ENCODE measurements at places on chromosomes 1 and 21.

DNA sequence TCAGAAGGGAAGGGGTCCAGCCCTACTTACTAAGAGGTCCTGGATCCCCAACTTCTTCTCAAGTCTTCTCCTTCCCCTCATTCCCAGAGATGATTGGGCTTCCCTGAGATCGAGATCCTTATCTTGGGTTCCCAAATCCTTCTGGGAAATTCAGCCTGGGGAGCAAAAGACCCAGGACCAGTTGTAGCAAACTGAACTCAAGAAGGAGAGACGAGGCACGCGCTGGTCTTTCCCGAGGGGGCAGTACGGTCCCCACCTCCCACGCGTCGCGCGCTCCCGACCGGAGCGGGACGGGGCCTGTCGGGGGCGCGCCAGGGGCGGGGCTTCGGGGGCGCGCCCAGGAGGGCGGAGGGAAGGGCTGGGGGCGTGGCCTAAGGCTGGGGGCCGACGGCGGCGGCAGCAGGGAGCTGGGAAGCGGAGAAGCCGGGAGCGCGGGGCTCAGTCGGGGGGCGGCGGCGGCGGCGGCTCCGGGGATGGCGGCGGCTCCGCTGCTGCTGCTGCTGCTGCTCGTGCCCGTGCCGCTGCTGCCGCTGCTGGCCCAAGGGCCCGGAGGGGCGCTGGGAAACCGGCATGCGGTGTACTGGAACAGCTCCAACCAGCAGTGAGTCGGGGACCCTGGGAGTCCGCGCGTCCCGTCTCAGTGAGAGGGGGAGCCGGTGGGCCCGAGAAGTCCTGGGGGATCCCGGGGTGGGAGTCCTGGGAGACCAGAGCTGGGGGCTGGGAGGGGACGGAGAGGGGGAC, at the start of gene EFNA3:
TSS of gene EFNA3 (plus strand) at position 369 of the 741 bp plus-strand sequence. CDS start at position 474, 105 bp downstream.
- no peak for DNase-seq

- no peak for DNase-seq
Measured at GRCh38 chr1:96034006-96034405, 687.6 kb upstream of the PTBP2 start.

GRCh38 chr1:156499842-156500542, 583 bp downstream of the MEF2D start:
- no peak for DNase-seq

- DNase-seq = no peak
Measured at GRCh38 chr1:213286235-213286634, 235.2 kb downstream of the RPS6KC1 start.

DNA sequence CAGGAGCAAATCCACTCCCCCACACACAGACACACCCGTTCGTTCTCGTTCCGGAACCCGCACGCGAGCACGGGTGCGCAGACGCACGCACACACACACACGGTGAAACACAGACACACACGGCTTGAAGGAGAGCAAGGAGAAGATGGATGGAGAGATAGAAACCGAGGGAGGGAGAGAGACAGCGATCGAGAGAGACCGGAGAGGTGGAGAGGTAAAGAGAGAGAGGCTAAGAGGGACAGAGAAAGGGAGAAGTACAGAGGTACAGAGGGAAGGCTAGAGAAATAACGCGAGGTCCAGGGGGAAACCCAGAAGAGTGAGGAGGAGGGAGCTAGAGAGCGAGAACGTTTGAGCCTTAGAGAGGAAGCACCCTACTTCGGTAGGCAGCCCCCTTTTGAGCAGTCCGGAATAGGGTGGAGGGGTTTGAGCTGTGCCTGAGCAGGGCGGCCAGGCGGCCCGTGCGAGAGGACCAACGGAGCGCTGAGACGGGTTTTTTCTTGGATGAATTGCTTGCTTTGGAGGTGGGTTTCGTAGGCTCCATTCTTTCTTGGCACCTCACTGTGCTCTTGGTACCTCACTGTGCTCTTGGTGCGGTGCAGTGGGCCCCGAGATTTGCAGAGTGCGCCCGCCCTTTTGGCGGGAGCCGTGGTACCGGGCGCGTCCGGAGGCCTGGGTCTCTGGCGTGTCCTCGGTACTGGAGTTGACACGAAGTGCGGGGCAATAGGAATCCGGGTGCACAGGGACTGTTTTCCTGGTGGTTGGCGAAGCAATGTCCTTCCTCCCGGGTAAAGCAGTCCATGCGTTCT, 88.4 kb upstream of the RHOU start:
- DNase-seq = peak; percentile 17

- DNase-seq = no peak
Measured at GRCh38 chr1:229229137-229229720, 41.7 kb upstream of the RAB4A start.

GRCh38 chr1:191888996-191889622, 269.2 kb upstream of the RGS18 start:
- DNase-seq = no peak

- no peak for DNase-seq
Measured at GRCh38 chr21:41488080-41488479, 19.9 kb downstream of the TMPRSS2 start.

- no peak for DNase-seq
Measured at GRCh38 chr1:233509526-233509925, 104.4 kb upstream of the KCNK1 start.

DNA sequence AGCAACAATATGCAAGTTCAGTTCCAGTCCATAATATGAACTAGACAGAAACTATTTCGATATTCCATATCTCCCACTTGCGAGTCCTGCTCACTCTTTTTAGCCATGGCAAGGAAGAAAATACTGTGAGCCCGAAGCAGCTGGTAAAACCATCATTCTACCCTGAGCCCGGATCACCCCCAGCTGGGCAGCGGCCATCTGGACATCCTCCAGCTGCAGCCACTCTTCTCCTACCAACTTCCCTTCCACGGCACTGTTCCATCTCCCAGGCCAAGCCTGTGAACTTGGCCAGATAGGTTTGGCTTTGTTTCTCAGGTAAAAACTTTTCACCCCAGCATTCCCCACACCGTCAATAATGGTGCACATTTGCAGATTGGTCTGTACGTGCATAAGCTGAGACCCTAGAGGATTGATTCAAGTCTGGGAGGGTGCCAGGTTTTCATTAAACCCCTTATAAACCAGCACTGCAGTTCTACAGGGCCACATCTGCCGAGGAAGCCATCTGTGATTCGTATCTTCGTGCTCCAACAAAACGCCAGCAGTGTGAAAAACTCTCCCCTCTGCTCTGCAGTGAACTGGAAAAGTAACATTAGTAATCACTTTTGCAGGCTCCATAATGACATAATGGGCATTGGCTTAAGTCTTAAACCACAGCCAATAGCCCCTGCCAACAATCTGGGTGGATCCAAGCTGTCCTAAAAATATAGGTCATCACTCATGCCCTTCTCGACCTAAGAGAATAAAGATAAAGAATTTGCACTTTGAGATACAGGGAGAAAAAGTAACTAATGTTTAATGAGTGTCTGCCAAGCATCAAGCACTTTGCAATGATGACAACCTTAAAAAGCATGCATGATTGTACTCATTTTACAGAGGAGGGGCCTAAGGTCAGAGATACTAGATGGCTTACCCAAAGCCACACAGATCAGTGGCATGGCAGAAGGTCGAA, 205.1 kb downstream of the PLPP3 start:
- no peak for DNase-seq

DNA sequence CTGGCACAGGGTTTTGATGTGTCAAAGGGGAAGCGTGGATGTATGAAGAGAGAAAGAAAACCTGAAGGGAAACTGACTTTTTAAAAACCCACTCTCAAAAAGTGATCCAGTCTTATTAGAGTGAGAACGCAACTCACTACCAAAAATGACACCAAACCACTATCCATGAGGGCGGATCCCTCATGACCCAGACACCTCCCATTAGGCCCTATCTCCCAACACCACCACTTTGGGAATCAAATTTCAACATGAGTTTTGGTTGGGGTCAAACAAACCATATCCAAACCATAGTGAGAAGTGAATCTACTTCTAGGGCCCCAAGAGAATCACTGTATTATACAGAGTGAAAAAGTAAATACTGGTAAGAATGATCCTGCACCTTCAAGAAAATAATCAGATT, 53.5 kb downstream of the FNBP1L start:
- no peak for DNase-seq

- no peak for DNase-seq
Measured at GRCh38 chr1:18320051-18320450, 160.7 kb upstream of the KLHDC7A start.

DNA sequence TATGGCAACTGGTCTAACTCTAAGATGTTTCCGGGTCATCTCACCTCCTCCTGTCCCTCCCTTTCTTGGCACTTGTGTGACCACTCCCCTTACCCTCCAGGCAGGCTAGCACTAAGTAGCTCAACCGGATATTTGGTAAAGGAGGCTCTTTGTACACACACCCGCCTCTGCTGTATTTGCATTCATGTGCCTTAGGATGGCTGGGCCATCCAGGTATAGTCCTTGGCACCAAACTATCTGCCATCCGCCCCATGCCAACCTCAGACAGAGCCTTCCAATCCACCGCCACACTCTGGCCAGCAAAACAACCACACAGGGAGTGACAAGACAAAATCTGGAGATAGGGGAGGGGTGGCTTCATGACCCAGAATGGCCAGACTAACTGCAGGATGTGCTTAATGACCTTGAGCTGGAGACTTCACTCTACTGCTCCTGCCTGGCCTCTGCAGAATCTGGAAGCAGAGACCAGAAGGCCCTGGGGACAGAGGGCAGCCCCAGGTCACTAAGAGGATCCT, 59.5 kb downstream of the CDK18 start:
- no peak for DNase-seq

DNA sequence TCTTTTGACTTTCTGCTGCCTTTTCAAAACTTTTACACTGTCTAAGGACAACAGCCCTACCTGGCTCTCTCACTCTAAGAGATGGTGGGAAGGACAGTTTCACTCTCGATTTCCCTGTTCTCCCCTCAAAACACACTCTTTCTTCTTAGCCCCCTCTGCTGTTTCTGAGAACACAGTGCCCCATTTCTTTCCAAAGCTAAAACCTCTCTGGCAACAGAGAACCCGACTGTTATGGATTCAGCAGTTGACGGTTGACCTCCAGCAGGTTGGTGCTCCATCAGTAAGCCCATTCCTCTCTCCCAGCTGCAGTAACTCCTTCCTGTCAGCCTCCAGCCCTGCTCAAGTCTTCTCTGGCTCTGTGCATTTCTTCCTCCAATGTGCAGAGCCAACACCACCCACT, 88.2 kb upstream of the ABCD3 start:
- no peak for DNase-seq

GRCh38 chr1:36641776-36642175, 159.1 kb upstream of the CSF3R start:
- DNase-seq = no peak

GRCh38 chr1:32066489-32066873, 6.3 kb upstream of the TMEM39B start:
- DNase-seq = peak; percentile 39

DNA sequence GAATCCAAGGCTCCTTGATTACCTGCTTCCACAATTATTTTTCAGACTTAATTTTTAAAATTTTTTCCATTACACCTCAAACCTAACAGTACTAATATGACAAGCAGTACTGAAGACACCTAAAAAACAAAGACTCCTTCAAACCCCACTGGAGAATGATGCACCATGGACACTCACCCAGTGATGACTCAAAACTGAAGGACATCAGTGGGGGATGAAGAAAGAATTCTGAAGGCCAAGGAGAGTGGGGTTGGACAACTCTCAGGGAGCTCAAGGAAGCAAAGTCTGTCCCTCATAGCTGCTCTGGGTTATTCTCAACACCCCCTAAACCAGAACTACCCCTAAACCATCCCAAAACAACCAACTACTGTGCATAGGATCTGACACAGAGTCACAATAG, 2.4 kb upstream of the ARHGAP29 start:
- no peak for DNase-seq

GRCh38 chr1:94309829-94310569, 72.6 kb upstream of the ARHGAP29 start:
- no peak for DNase-seq

DNA sequence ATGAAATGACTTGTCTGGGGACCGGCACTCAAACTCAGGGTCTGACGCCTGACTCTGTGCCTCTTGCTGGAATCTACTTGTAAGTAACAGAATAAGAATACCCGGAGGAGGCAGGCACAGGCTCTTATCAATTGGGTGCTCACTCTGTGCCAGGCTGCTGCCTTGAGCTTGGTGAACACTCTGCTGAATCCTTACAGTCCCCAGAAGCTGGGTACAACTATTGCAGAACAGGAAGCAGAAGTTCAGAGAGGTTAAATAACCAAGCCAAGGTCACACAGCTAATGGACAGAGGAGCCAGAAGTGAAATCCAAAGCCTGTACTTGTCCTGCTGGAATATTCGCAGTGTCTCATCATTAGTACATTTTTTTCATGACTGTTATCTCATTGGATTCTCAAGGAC, 86.0 kb downstream of the EPHB2 start:
- no peak for DNase-seq

DNA sequence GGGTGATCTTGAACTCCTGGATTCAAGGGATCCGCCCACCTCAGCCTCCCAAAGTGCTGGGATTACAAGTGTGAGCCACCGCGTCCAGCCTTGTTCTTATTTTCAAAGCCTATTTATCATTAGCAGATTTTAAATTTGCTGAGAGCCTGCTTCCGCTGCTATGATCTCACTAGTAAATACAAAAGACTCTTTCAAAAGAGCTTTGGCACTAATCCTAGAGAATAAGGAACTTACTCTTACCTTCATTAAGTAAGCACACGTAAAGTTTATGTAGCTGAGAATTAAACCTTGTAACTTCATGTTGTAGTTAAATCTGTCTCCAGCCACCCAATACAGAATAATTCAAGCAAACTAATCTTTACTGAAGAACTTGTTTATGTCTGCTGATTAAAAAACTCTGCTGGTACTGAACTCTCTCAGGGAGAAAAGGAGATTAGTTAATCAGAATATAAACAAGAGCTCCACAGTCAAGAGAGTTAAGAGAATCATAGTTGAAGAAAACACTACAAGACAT, 72.3 kb downstream of the RUSC1 start:
- no peak for DNase-seq
